Activated CD8-positive, alpha-beta T cell treated with anti-CD3 and anti-CD28 coated beads for 36 hours (primary cell): ENCODE measurements at places on chromosomes 2 and 18. TPM values are rescaled to one million over a fixed set of nuclear protein-coding genes. Genes with fewer than 3 reads are reported as not detected.

TUBB6 gene
- total RNA-seq: 11.5 TPM

KCNK3 gene
- not detected for total RNA-seq

COL6A3 gene
- 4.0 TPM for total RNA-seq

MAP4K3 gene
- 12.5 TPM for total RNA-seq

GPAT2 gene
- 9.7 TPM for total RNA-seq

SRD5A2 gene
- not detected for total RNA-seq

REG3A gene
- total RNA-seq: not detected

INHBB gene
- not detected for total RNA-seq

COLEC12 gene
- not detected for total RNA-seq

AKAIN1 gene
- total RNA-seq: not detected

STARD6 gene
- not detected for total RNA-seq

ALPP gene
- total RNA-seq: not detected

ZNF892 gene
- 2.9 TPM for total RNA-seq

UGT1A4 gene
- not detected for total RNA-seq

LYPD6B gene
- not detected for total RNA-seq

FAP gene
- not detected for total RNA-seq

TUBA3E gene
- total RNA-seq: not detected

CCL20 gene
- 7.5 TPM for total RNA-seq

TBR1 gene
- total RNA-seq: not detected

CNTNAP5 gene
- total RNA-seq: not detected

SERPINB8 gene
- 6.3 TPM for total RNA-seq

CYS1 gene
- total RNA-seq: 0.11 TPM

AGXT gene
- not detected for total RNA-seq

SCN9A gene
- not detected for total RNA-seq

CPLX4 gene
- total RNA-seq: not detected

EGR4 gene
- total RNA-seq: 0.29 TPM

MROH2A gene
- not detected for total RNA-seq

KRTCAP3 gene
- 4.3 TPM for total RNA-seq

NEURL3 gene
- total RNA-seq: 0.25 TPM

LYPD6 gene
- not detected for total RNA-seq
